ENCODE measurements at places on chromosomes 7 and 10.
A peak's percentile ranks its signal among the peaks of the same experiment; 100 is the strongest.

DNA sequence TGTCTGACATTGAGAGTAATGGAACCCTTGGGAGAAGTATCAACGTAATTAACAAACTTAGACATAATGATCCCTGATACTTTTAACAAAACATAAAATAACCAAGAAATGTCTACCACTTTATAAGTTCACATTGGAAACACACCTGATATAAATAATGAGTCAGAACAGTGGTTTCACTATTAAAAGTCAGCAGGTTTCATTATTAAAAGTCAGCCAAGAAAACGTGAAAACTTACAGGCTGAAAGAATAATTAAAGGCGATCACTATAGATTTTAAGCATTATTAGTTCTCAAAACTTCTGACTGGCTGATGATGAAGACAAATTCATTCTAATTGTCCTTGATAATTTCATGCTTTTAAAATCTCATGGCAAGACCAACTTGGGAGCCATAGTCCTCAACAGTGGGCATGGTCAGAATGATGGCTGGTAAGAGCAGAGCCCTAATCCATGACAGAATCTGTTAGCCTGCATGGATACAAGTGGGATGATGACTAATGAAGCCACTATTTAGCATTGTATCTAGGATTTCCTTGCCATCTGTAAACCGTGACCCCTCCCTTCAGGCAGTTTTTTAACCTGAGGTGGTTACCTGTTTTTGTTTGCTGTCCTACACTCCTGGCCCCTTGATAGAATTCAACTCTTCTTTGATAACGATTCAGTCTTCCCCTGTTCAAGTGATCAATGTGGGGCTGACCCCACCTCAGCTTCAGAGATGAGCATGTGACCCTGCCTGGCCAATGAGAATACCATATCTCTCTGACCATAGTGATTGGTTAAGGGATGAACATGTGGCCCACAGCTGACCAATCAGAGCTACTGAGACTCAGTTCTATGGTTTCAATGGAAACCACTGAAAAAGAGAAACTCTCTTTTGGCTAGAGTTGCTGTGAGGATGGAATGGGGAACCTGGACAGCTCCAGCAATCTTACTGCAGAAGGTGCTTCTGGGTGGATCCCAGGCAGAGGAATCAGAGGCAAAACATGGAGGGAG, 151.0 kb downstream of the PLPP4 start:
- DNase-seq = no peak

- peak; percentile 75 for DNase-seq
Measured at GRCh38 chr10:130929422-130930325, 381.8 kb downstream of the TCERG1L start.

DNA sequence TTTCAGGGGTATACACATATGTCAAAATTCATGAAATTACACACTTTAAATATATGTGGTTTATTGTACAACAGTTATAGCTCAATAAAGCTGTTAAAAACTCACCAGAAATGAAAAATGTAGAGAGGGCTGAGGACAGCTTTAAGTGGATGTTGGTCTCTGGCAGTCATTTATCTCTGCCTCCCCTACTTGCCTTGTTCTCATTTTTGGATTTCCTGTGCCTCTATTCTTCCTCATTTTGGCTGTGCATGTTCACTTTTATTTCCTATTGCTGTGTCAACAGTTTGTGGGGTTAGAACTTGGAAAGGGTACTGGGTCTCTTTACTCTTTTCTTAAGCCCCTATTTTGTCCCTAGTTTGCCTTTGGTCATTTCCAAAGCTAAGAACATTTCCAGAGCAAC, 18.6 kb upstream of the MEST start:
- DNase-seq = no peak

- no peak for DNase-seq
Measured at GRCh38 chr10:78628976-78629375, 439.8 kb upstream of the ZMIZ1 start.

GRCh38 chr7:149325248-149325647, 63.3 kb downstream of the ZNF783 start:
- no peak for DNase-seq

GRCh38 chr10:13990392-13990805, 340.3 kb downstream of the FRMD4A start:
- DNase-seq = no peak

- DNase-seq = no peak
Measured at GRCh38 chr10:77862595-77862994, 64.0 kb downstream of the DLG5 start.

- no peak for DNase-seq
Measured at GRCh38 chr7:159015454-159016410, 128.9 kb downstream of the VIPR2 start.

- DNase-seq = no peak
Measured at GRCh38 chr7:158827411-158828132, 1.7 kb downstream of the ESYT2 start.

Data from DMS153 (cell line).